Activated CD4-positive, alpha-beta T cell treated with anti-CD3 and anti-CD28 coated beads, Interleukin-2, amount 50 U/mL, for 16 hours (primary cell): ENCODE measurements at places on chromosomes 7 and 10.

DNA sequence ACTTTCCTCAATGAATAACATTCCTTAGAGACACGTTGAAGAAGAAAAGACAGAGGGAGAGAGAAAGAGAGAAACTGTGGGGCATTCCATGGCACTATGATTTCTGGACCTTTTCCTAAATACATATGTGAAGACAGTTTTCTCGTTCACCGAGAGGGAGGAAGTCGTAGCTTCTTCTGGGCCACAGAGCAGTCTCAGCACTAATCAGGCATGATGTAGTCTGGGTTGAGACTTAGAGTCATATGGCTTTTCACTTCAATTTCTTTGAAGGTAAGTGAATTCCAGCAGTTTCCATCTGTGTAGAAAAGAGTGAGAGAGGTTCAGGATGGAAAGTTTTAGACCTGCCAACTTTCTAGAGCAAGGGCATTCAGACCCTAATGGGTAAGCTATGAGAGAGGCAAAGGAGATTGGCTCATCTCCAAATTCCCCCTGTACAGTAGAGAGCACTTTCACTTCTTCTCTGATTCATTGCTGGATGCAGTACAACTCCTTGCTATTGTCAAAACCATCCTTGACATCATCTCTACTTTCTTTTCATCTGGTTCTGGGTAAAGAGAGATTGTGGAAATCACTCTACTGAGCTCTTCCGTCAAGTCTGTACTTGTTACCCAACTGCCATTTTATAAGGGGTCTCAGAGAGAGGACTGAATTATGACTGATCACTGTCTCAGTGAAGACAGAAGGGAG is 31.5 kb upstream of the OR9A4 start:
- DNase-seq = peak; percentile 0

DNA sequence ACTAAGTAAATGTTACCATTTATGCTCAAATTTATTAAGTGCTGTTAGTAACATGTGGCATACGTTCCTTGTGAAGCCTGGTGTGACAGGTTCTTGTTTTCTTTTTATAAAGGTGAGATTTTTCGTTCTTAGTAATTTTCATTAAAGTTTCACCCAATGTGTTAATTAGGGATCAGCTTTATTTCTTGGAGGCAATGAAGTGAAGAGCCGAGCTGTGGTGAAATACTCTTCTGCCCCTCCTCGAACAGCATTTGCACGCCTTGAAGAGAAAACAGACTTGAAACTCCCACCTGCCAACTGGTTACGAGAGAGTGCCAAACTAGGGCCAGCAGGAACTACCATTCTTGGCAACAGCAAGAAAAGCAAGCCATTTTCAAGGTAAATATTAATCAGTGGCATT is 1.5 kb downstream of the EDRF1 start:
- DNase-seq = no peak

GRCh38 chr7:69696054-69696591 is 97.8 kb downstream of the AUTS2 start:
- DNase-seq = peak; percentile 17

GRCh38 chr7:946256-946996 is 8.1 kb downstream of the ADAP1 start:
- no peak for DNase-seq

DNA sequence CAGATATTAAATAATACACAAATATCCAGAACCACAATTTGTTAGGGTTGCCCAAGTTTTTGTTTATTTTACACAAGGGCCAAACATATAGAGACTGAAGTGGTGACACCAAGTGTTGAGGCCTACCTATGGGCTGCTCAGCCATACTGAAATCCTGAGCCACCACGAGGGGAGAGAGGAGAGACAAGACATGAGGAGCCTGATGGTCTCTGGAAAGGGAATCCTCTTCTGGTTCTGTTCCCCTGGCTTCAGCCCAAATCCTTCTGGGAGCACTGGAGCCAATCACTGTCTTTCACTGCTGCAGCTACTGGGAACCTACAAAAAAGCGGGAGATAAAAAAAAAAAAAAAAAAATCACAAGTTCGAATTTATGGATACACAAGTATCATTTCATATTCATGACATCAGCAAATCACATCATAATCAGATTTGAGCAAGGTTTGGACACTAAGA is 1.9 kb downstream of the SKIDA1 start:
- DNase-seq = no peak

DNA sequence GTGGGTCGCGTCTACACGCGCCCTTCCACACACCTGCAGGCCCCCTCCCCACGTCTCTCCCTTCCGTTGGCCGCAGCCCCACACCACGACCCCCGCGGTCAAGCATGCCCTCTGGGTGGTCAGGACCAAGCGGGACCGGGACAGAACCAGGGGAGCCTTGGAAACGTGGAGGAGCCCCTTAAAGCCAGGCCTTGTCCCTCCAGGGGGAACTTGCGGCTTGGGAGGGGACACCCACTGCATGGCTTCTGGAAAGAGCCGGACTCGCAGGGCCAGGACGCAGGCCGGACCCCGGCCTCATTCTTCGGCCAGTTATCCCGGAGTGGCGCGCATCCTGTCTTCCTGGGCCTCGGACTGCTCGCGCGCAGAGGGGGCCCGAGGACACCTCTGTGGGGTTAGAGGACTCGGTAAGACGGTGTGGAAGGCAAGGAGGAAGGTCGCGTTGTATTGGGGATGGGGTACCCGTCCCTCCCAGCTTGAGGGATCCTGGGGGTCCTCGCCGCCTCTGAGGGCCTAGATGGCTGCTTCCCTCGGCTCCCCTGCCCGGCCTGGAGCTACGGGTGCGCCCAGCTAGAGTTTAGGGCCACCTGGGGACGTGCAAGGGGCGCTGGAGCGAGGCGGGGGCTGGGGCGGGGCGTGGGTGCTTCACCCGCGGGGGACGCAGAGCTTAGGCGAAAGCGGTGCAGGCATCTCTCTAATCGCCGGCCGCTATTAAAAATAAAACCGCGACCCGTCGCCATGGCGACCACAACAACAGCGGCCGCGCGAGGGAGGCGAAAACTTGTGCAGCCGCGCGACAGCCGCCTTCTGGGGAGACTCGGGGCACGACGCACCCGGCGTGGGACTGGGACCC is 1.8 kb upstream of the PDGFA start:
- DNase-seq = no peak

DNA sequence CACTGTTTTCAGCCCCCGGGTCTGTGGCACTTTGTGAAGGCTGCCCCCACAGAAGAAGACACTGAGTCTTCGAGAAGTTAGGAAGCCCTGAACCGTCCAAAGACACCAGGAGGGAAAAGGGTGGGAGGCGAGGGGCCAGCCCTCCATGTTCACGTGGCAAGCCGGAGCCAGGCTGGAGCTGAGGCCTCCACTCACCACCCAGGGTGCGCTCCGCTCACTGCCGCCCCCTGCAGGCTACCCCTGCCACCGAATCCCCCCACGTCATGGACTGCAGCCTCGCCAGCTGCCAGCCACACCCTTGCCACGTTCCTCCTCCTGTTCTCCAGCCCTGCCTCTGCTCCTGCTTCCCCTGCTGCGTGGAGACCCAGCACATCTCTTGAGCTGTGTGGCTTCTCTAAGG is 59.0 kb upstream of the EN2 start:
- DNase-seq = peak; percentile 23

DNA sequence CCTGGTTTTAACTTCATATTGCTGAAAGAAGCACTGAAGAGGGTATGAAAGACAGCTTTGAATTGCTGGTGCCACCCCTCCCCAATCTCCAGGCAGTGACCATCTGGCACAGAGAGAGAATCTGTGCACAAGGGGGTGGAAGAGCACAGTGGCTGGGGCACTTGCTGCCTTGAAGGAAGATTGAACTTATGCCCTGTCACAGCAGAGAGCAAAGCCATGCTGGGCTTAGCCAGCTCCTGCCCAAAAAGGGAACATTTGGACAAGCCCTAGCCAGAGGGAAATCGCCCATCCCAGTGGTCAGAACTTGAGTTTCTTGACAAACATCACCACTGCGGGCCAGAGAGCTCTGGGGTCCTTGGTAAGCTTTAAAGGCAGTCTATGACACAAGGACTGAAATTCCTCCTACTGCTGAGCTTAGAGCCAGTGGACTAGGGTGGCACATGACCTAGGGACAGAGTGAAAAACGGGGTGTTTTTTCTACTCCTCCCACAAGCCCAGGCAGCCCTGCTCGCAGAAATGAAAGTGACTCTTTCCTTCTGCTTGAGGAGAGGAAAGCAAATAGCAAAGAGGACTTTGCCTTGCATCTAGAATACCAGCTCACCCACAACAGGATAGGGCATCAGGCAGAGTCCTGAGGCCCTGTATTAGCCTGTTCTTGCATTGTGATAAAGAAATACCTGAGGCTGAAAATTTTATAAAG is 257.2 kb downstream of the CTNNA3 start:
- DNase-seq = no peak

DNA sequence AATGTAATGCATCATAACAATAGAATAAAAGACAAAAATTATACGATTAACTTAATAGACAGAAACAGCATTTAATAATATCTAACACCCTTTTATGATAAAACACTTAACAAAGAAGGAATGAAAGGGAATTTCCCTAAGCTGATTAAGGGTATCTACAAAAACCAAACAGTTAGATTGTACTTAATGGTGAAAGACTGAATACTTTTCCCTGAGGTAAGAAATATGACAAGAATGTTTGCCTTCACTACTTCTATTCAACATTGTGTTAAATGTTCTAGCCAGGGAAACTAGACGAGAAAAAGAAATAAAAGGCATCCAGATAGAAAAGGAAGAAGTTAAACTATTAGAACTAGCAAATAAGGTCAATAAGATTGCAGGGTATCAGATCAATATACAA is 276.9 kb downstream of the BAMBI start:
- DNase-seq = no peak

DNA sequence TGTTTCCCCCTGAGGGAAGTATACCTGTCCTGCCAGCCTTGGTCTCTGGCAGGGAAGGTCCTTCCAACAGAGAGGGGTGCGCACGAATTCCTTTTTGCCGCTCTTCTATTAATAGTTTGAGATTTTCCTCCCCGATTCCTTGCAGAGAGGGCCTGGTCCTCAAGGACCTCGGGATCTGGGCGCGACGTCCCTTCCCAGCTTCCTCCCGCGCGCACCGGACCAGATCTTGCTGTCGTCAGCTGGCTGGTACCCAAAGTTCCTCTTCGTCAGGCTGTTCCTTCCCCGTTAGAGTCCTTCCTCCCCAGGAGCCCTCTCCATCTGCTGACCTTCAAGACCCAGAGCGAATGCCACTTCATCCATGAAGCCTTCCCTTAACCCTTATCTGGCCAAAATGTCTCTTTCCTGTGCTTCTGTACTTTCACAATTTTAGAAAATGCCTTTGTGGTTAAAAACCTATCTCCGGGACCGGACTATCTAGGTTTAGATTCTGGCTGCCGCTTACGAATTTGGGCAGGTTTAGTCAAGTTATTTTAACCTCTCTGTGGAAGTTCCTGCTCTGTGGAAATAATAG is 851 bp upstream of the GOT1 start:
- DNase-seq = peak; percentile 21

DNA sequence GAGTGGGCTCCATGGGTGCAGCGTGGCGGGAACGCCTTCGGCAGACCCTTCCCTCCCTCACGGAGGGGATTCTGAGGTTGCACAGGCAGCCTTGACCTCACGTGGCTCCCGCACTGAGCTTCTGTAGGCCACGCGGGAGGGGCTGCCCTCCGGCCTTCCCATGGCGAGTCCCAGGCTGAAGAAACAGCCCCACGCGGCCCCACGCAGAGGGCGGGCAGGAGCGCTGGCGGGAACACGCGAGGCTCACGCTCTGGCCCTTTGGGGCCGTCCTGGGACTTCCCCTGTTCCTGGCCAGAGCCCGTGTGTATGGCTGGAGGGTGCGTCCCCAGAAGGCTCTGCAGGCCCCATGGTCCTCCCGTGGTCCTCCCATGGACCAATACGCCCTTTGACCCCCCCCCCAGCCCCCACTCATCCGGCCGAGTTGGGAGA is 21.7 kb upstream of the NKX6-2 start:
- DNase-seq = no peak

DNA sequence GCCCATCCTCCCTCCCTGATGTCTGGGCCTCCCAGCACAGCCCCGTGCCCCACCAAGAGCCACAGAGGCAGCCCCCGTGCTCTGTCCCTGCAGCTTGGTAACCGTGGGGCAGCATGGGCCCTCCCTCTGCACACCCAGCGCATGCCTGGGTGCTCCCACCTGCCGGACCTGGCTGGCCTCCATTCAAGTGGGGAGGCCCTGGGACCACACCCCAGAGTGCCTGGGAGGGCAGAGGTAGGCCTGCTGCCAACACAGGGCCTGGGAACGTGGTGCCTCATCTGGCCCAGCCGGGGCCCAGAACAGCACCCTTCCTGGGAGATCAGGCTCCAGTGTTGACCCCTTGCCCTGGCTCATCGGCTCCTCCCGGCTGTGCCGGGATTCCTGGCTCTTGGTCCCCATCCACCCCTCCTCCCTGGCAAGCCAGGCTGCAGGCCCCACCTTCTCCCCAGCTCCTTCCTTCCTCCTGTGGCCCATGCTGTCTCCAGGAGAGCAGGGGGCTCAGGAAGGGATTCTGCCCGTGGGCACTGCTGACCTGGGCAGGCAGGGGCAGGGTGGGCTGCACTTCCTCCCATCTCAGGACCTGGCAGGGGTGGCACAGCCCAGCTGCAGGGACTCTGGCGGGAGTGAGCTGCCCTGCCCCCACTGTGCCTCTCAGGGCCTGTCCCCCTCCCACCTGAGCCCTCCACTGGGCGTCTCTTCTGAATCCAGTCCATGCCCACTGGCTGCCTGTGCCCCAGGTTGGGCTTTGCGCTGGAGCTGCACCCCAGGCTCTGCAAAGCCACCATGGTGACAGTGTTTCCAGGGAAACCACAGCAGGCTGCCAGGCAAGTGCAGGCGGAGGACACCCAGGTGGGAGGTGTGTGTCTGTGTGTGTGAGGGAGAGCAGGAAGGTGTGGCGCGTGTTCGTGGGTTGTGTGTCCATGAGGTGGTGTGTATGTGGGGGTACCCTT is 32.6 kb downstream of the PWWP2B start:
- no peak for DNase-seq

- DNase-seq = peak; percentile 2
These were observed 924 bp downstream of the BMPR1A start for GRCh38 chr10:86757113-86757972.

GRCh38 chr10:33609546-33609945 is 275.1 kb upstream of the NRP1 start:
- DNase-seq = no peak
